Activated CD8-positive, alpha-beta memory T cell treated with anti-CD3 and anti-CD28 coated beads for 4 hours (primary cell): ENCODE measurements at places on chromosomes 7 and 10.
A peak's percentile ranks its signal among the peaks of the same experiment; 100 is the strongest.

GRCh38 chr7:104137971-104138370 lies 69.8 kb downstream of the ORC5 start:
- no peak for DNase-seq

- no peak for DNase-seq
Observed at GRCh38 chr10:23534326-23534725, 95.5 kb downstream of the OTUD1 start.

DNA sequence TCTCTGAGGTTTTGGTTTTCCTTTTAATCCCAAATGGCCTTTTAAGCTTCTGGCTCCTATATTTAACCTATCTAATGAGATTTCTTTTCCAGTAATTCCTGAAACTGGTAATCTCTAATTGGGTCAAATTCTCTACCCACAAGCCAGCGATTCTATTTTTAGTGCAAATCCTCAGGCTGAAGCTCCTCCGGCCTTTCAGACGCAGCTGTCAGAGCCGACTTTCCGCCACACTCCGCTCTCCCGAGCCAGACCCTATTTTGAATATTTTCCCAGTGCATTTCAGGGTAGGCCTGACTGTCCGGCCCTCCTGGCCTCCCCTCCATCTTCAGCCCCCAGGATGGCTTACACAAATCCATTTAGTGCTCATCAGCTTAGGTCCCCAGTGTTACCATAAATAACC lies 9.7 kb upstream of the ADCY1 start:
- no peak for DNase-seq

- DNase-seq = no peak
Observed at GRCh38 chr7:157432541-157432956, 95.7 kb downstream of the DNAJB6 start.

DNA sequence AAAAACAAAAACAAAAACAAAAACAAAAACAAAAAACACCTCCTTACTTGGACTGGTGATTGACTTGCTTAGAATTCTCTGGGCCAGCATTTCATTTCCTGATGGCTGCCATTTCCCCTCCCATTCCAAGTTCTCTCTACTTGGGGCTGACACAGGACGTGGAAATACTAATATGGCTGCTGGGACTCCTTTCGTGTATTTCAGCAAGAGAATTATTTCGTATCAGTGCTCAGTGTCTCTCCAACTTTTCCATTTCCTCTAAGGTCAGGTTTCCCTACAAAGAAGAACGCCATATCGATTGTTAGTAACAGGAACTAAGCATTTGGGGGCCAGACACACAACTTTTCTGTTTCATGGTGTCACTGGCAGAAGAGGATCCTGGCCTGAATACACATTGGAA lies 22.5 kb upstream of the VAX1 start:
- no peak for DNase-seq

DNA sequence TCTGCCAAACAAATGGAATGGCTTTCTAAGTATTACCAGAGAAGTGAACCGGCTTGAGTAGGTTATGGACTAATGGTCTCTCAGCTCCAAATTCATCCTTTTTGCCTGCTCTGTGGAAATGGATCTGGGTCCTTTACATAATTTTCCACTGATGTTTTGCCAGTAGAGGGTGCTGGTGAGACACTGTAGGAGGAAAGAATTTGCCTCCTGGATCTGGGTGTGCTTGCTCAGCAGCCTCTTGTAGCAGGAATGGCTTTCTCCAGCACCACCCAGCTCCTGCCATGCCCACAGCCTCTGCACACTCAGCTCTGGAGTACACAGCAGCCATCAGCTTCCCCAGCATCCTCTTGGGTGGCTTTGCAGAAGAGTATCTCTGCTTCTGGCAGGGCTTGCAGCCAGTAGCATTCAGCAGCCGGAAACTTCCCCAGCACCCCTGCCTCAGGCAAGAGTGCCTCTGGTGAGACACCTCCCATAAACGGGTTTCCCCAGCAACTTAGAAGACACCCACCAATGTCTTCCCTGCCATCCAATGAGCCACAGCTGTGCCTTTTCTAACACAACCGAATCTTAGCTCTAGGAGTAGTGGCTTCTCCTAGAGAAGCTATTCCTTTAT lies 235.0 kb upstream of the PLPP4 start:
- DNase-seq = no peak

- DNase-seq = no peak
Observed at GRCh38 chr10:118721539-118721876, 33.3 kb downstream of the CACUL1 start.

DNA sequence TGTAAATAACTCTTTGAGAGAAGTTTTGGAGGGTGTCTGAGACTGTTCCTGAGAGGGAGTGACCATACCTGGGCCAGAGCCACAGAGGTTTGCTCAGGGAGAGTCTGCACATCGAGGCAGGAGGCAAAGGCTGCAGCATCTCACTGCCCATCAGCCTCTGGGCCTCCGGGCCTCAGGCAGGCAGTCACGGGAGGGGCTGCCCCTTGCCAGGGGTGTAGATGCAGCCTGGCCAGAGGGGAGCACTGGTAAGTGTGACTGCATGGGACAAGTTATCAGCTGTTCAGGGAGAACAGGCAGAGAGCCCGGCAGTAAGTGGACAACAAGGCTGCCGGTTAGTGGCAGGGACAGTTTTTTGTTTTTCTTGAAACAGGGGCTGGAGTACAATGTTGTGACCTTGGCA lies 55.9 kb downstream of the ZNF467 start:
- no peak for DNase-seq

DNA sequence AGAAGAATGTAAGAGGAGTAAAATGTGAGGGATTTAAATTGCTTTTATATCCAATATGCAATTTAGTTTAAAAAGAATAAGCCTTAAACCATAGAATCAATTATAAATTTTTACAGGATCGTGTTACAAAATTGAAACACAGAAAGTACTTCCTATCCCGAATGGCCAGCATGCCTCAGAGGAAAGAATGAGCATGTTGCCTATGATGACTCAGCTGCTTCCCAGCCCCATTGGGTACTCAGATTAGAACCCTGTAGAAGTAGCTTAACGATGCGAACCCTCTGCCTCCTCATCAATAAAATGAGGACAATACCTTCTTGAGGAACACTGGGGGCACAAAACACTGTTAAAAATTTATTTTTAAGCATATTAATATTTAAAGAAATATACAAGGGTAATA lies 113.4 kb upstream of the CDK1 start:
- no peak for DNase-seq

DNA sequence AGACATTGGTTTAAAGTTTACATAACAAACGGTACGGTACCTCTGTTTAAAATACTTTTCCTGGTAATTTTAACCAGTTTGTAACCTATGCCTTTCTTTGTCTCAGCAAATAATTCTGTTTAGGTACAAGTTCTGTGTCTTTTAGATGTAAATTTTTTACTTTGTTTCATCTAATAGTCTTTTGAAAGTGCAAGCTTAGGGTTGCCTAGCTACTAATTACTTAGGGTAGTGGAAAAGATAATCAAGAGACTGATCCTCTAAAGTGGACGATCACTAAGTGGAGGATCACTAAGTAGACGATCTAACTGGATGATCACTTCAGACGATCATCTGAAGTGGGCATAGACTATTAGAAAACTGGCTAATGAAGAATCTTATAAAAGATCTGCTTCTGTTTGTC lies 16.1 kb upstream of the FKBP9 start:
- no peak for DNase-seq

DNA sequence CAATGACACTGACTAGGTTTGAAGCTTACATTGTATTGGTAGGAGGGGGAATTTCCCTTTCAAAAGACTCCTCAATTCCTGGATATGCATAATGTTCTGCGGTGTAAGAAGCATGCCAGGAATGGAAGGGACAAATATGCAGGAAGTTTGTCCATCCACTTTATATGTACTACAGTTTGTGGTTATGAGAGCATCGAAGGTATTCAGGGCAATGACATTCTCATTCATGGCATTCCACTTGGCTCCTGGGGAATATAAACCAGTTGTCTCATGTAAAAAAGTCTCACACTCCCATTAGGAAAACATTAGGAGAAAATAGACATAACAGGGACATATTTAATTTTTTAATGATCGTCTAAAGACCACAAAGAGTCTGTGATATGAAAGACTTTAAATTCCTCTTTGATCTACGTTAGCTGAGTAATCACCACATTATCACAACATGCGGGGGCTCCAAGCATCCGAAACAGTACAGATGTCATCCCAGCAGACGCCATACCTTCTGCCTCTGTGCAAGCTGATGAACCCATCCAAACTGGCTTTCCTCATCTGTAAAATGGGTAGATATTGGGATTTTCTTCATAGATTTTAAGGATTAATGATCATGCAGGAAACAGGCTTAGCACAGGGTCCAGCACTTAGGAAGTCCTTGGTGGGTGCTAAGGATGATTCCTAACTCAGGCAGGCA lies 675.3 kb downstream of the INHBA start:
- DNase-seq = no peak

GRCh38 chr7:30566596-30566995 lies 28.1 kb upstream of the GARS1 start:
- no peak for DNase-seq

- DNase-seq = no peak
Observed at GRCh38 chr10:117996709-117997108, 50.0 kb downstream of the RAB11FIP2 start.

DNA sequence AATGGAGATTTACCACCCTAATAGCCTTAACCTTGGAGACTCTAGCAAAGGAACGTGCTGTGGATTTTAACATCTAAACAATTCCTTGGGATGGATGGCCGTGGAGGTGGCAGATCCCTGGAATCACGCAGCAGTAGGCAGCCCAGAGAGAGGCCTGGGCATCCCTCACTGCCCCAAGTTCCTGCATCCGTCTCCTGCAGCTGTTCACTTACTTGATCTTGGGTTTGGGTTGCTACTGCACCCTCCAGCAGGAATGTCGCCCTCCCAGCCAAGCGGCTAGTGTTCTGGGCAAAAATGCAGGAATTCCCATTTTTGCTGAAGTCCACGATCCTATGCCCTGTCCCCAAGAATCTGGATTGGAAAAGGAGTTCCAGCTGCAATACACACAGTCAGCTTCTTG lies 166.7 kb upstream of the SH2B2 start:
- no peak for DNase-seq

DNA sequence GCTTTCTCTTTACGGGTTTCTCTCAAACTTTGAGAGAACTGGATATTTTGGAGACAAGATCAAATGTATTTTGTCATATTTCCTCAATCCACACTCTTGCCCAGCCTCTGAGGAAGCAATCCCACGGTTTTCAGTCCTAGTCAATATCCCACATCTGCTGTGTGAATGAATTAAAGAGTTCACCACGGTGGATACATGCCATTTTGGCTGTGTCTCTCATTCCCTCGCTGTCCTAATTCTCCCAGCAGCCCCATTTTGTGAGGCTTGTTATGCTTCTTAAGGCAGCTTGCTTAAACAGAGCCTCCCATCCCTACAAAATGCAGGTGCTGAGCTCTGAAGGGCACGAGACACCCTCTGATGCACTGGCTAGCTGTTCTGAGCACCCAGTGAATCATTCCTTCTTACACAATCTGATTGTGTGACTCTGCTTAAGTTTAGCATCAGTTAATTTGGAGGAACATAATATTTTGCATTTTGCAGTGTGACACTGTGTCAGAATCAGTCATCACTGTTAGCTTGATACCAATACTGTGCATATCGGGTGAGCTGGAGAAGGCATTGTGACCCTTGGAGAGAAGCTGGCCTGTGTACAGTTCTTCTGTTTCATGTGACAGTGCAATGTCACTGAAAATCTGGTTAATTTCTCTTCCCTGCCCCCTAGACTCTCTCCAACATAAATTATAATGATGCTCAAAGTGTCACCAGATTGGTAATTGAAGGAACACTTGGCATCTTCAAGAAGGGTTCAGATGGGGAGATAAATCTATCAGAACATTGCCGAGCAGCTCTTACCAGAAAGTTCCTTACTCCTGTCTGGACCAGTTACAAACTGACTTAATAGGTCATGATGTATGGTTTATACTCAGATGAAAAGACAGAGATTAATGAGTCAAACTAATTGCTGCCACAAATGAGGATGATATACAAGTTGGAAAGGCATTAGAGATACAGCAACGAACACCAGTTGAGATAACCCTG lies 103.7 kb upstream of the AOAH start:
- DNase-seq = no peak

DNA sequence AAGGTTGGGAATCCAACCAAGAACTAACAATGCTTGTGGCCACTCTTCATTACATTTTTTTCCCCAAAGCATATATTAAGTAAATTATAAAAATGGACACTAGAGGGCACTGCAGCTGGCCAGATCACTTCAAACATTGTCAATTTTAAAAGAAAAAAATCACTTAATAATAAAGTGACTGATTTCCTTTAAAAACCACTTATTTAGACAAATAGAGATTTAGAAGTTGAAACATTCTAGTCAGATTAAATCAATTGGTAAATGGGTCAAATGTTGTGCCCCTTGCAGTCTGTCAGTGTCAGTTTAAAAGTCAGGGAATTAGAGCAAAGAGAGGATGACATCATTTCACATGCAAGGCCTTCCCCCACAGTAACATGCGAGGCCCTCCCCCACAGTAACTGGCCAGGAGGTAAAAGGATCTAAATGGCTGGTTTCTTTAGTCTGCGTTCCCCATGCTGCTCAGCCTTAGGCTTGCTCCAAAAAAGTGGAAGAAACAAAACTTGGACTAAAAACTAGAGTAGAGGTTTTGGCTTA lies 177.9 kb downstream of the SKAP2 start:
- DNase-seq = no peak

GRCh38 chr10:6513476-6513875 lies 66.6 kb downstream of the PRKCQ start:
- peak; percentile 24 for DNase-seq

DNA sequence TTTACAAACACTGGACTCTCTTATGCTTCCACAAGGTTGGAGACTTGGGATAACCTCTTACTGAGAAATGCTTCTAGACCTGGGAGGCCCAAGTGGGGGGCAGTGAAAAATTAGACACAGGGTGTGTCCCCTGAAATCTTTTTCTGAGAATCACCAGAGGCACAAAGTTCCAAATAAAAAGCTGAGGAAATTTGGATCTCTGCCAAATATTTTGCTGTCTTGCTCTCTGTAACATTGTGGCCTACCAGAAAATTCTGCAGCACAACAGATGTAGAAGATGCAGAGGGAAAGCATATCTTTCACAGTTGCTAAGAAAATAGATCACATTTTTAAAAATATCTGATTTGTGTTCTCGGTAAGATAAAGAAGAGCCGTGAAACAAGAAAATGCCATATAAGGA lies 849.4 kb downstream of the CCSER2 start:
- DNase-seq = no peak

DNA sequence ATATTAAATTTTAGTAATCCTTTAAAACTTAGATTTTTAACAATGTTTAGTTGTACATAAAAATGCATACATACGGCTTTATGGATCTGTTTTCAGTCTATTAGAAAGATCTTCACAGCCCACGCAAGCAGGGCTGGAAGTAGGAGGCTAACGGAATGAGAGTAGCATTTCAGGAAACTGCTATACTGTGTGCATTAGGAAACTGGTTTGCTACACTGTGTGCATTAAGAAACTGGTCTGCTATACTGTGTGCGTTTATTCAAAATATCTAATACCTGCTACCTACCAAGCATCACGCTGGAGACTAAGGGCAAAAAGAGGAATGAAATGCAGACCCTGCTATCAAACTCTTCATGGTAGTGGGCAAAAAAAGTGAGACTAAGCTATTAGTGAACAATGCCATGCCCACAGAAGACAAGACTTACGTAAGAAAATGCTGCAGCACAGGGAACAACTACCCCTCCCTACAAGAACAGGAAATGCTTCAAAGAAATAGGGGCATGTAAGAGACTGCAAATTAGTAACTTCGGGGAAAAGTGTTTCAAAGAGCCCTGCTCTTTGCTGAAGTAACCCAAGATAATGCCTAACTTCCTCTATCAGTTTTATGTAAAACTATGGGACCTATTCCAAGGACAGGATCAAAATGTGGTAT lies 11.3 kb downstream of the RAB11FIP2 start:
- DNase-seq = no peak

GRCh38 chr7:108034586-108034985 lies 31.6 kb upstream of the LAMB1 start:
- no peak for DNase-seq
